ENCODE measurements at places on chromosomes 11 and 22.

DNA sequence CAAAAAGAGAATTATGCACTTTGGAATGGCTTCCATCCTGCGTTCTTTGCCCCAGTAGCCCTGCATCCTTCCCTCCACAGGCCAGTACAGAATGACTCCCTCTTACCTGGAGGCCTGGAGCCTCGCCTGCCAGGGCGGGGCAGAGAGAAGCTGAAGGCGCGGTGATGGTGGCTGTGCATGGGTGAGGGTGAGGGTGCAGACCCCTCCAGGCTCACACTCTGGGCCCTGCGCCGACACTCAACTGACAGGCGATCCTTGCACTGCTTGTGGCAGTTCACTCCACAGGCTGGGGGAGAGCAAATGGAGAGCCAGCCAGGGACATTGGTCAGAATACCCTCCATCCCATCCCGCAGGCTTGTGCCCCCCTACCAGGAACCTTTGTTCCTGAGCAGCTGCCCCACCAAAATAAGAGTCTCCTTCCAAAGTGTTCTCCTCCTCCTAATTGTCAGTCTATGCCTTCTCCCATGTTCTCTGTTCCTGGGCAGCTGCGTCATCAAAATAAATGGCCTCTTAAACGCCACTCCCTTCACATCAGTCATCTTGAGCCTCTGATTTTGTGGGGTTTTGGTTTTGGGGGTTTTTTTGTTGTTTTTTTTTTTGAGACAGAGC is 5.9 kb upstream of the NRXN2 start:
- no peak for DNase-seq

DNA sequence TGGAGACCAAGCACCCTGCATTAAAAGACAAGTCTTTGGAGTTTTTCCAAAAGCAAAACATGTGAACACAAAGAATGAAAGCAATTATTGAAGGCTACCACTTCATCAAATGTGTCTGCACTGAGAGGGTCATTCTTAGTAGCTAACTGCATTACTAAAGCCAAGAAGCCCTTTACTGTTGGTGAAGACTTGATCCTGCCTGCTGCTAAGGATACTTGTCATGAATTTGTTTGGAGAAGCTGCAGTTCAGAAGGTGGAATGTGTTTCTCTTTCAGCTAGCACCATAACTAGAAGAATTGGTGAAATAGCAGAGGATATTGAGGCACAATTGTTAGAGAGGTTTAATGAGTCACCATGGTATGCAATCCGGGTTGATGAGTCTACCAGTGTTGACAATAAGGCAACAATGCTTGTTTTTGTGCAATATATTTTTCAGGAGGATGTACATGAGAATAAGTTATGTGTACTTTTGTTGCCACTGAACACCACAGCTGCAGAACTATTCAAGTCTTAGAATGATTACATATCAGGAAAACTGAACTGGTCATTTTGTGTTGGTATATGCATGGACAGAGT is 457.3 kb upstream of the ISX start:
- no peak for DNase-seq

DNA sequence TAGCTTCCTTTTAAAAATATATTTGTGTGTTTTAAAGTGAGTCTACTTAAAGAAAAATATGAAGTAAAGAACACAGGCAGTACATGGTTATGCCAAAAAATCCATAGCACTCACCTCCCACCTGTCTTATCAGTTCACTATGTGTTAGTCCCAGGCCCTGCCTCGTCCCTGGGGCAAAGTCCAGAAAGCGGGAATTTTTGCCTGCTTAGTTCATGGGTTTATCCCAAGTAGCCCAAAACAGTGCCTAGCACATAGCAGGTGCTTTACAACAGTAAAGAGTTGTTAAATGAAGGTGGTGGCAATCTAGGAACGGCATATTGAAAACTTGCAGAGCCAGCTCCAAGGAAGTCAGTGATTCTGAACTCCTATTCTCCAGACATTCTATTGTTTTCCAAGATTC is 154.0 kb downstream of the MN1 start:
- DNase-seq = no peak

DNA sequence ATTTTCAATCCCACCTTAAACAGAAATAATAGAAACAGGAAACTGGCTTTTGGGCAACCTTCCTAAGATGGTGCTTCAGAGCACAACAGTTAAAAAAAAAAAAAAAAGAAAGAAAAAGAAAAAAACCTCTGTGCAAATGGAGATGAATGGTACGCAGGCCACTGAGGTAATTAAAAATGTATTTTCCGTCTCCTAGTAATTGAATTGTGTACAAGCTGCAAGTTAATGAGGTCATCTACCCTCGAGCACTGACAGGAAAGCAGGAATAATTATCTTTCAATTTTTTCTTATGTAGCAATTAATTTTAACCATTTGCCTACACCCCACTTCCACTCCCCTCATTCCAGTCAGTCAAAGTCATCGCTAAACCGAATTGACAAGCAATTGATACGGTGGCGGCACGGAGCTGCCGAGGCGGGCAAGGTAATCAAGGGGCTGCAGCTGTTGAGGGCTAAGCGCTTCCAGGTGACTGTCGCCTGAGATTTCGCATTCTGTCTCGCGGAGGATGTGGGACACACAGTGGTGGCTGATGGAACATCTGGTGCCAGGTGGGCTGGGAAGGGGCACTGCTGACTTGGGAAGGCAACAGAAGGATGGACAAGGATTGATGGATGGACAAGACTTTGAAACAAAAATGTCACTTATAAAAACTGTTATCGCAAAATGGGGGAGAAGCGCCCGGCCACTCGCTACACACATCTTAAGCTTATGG is 109.4 kb downstream of the RCN1 start:
- no peak for DNase-seq

- no peak for DNase-seq
Observed at GRCh38 chr11:10973416-10973815, 115.6 kb upstream of the ZBED5 start.

DNA sequence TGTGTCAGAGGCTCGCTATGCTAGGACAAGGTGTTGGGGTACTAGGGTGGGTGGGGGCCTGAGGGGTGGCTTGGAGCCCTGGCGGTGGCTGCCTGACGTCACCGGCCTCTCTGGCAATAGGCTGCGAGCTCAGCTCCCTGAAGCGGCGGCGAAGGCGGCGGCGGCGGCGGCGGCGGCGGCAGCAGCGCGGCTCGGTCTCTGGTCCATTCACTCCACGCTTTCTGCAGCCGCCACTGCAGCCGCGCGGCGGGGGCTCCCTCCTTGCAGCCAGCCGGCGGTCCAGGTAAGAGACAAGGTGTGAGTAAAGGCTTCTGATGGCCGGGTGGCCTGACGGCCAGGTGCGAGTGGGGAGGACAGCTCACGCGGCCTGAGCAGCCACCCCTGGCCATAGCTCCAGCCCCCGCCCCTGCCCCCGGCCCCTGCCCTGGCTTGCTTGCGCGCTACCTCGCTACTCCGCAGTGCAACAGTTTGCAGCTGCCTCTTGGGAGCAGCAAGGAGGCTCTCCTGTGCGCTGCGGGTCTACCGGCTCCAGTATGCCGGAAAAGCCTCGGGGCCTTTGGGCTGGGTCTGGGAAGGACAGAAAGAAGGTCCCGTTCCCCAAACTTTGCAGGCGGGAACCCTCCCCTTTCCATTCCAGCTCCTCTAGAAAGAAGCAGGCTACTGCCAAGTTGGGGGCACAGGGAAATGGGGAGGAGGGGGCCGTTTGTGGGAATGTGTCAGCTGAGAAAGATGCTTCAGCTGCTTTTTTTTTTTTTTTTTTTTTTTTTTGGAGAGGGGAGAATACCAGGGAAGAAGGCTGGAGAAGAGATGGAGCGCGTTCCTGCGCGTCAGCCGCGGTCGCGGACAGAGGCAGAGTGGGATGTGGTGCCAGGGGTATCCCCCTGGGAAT is at the start of gene C11orf87:
C11orf87 (plus strand) TSS at position 210 of the 889 bp plus-strand sequence. CDS start 1,444 bp downstream, outside the sequence.
- DNase-seq = no peak
